ENCODE measurements at places on chromosomes 2 and 18.

DNA sequence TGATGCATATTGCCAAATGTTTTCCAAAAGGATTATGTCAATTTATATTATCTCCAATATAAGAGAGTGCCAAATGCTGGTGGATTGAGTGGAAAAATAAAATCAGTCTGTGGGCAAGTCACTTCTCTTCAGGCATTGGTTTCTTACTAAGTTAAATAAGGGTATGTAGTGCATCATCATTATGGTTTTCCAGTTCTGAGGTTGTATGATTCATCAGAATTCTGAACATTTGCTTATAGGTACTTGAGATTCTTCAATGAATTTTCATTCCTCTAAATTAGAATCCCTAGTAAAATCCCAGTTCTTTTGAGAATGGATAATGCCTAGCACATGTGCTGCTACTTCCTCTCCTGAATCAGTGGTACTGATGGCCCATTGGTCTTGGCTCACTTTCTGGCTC, 188.9 kb upstream of the OSR1 start:
- no peak for DNase-seq

- peak; percentile 41 for DNase-seq
Observed at GRCh38 chr2:217899231-217900009, 103.4 kb downstream of the TNS1 start.

GRCh38 chr18:24809173-24809950, 348.9 kb downstream of the HRH4 start:
- peak; percentile 47 for DNase-seq

GRCh38 chr18:8803063-8803795, 97.9 kb downstream of the MTCL1 start:
- DNase-seq, result no peak
